ENCODE measurements at places on chromosomes 11 and 22.

DNA sequence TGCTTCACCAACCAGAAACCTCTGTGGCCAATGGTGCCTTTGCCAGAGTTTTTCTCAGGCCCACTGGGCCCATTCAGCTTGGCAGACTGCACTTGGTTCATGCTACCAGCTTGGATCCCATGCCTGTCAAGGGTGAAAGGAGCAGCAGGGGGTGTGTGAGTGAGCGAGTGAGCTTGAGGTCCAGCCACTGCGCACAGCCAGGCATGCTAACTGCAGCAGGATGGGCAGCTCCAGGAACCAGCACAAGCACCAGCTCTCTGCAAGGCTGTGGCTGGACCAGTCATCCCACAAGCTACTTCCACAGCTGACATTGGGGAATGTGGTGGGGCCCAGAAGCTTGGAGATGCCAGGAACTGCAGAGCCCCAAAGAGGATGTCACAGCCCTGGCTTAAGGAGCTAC, 40.8 kb downstream of the DDIAS start:
- DNase-seq = no peak

DNA sequence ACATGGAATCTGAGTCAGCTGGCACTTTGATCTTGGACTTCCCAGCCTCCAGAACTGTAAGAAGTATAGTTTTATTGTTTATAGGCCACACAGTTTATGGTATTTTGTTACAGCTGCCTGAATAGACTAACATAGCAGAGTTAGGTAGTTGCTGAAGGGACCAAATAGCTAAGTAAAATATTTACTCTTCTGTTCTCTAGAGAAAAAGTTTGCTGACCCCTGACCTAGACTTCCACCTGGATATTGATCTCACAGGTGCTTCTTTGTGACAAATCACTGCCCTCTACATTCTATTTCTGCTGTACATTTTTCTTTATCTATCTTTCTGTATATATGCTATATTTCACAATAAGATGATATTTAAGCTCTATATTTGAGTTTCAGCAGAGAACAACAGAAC, 212.5 kb downstream of the CSNK2A3 start:
- DNase-seq = no peak

DNA sequence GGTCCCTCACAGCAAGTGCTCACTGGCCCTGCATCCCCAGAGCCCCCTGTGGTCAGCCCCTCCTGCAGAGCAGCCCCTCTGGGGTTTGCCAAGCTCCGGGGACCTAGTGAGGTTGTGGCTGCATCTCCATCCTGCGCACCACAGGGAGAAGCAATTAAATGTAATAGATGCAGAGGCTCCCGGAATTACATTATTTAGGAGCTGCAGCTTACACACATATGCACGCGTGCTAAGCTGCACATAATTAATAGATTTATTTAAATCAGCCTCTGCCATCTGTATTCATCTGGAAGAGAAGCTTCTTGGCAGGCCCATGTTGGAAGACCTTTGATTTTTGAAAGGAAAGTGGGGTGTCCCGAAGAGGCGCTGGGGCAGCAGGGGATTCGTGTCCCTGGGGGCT, 1271.5 kb downstream of the BRD1 start:
- no peak for DNase-seq

DNA sequence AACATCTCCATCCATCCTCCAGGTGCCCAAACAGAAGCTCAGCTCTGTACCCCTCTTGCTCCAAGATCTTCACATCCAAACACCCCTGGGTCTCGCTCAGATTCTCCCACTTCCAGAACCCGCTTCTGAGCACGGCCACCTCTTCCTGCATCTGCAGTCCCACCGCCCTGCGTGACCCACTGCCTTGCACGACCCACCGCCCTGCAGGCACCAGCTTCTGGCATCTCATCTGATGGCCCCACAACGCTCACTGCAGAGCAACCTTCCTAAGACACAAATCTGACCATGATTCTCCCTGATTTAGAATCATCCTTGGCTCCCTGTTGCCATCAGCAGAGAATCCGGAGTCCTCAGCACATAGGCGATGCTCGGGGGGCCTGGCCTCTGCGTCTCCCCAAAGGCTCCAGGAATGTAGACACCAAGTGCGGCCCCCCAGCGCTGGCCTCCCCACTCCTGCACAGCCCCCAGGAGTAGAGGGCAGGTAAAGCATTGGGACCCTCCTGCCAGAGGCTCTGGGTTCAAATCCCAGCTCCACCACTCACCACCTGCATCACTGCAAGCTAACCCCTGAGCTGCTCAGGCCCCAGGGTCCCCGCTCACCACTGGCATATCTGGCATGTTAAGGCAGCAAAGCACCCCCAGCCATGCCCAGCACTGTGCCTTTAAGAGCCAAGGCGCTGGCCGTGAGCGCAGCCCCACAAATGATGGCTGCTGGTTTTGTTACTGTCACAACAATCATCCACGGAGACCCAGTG, 459.3 kb downstream of the BRD1 start:
- no peak for DNase-seq

DNA sequence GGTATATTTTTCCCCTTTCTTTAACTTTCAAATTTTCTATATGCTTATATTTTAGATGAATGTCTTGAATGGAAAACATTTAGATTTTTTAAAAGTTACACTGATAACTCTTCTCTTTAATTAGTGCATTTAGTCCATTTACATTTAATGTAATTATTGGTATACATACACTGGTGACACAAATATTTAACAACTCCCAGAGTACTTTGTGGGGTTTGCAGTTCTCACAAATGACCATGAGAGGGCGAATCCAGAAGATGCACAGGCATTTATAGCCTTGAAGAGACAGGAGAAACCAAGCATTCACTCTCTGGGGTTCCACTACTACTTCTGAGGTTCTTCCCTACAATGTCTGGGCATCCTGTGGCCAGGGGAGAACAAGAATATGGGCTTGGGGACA, 125.1 kb downstream of the TIMP3 start:
- DNase-seq = peak; percentile 33

- peak; percentile 92 for DNase-seq
These were observed 5.0 kb downstream of the THY1 start for GRCh38 chr11:119417726-119418540.

- peak; percentile 64 for DNase-seq
These were observed 1.8 kb downstream of the FJX1 start for GRCh38 chr11:35619855-35620640.

GRCh38 chr11:100712583-100712982, 25.5 kb downstream of the ARHGAP42 start:
- no peak for DNase-seq

- DNase-seq = no peak
These were observed 15.3 kb upstream of the OR10D3 start for GRCh38 chr11:124167826-124168231.

GRCh38 chr22:46060292-46061123, 83.5 kb upstream of the WNT7B start:
- no peak for DNase-seq

GRCh38 chr11:23192256-23192655, 332.0 kb upstream of the CCDC179 start:
- peak; percentile 47 for DNase-seq

- DNase-seq = peak; percentile 84
These were observed 25.2 kb downstream of the GTF2H1 start for GRCh38 chr11:18347471-18348125.

DNA sequence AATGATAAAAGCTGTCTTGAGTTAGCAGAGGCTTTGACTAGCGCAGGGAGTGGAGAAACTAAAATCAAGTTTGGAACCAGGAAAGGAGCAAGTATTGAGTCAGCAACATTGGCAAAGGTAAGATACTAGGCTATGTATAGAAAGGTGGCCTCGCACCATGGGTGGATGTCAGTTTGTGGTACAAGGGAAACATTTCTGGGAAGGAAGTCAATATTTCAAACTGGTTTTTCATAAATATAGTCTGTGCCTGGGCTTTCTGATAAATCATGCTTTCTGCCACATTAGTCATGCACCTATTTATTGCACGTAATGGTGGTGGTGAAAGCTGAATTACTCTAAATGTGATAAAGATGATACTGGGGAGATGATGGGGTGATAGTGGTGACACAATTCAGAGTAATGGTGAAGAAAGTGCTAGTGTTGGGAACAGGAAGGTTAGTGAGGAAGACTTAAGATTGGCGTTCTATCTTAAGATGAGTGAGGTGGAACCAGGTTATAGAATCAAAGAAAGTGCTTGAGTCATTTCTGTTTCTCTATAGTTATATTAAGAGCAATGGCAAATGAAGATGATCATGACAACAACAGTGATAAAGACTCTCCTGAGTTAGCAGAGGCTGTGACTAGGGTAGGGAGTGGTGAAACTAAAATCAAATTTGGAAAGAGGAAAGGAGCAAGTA, 729.0 kb downstream of the FAM181B start:
- peak; percentile 61 for DNase-seq

DNA sequence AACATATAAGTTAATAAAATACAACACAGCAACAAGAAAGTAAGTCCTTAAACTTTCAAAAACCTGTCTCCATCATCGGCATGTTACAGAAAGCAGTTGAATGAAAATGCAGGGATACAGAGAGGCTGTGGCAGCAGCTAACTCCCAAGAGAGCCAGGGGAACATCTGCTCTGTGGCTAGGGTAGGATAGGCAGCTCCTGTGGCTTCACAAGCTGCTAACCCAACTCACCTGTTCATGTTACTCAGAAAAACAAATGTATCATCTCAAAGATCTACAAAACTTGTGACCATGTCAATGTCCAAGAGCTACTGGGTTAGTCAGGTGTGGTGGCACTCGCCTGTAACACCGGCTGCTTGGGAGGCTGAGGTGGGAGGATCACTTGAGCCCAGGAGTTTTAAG, 15.2 kb upstream of the PLAAT3 start:
- no peak for DNase-seq

All from fibroblast of skin of right biceps (primary cell).